NCI-H524 treated with DMSO at 0.1 percent for 48 hours (cell line): ENCODE measurements at places on chromosomes 2 and 18.

- DNase-seq = no peak
Observed at GRCh38 chr2:160491911-160492371, 1.7 kb downstream of the RBMS1 start.

DNA sequence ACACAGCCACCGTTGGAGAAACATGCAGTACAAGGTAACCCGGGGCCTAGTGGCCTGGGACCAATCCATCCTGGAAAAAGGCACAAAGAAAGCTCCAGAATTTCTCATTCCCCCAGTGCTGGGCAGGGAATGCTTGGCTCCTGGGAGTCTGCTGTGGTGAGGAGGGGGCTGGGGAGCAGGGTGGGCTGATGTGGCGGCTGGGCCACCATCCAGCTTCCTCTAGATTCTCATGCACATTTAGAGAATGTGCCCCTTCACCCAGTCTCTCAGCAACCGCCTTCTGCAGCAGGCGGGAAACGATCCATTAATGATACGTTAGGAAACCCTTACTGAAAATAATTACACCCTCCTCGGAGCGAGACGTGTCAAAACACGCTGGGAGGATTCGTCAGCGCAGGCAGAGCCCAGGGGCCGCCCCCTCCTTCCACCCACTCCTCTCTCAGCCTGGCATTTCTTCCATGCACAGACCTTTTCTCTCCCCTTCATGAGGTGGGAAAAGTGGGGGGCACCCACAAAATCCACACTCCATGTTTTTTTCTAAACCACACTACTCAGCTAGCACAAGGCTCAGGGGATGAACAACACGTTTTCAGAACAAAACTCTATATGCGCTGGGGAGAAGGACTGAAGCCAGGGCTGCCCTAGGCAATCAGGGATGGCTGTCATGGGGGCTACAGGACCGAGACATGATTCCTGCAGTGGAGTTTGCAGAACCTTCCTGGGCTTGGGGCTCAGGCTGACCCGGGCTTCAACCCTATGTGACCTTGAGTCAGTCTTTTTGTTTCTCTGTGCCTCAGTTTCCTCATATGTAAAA is 56.1 kb upstream of the SMAD7 start:
- DNase-seq = no peak

- peak; percentile 18 for DNase-seq
Observed at GRCh38 chr2:118168615-118169014, 80.3 kb downstream of the INSIG2 start.

- DNase-seq = no peak
Observed at GRCh38 chr2:149039213-149039724, 770 bp downstream of the LYPD6B start.

GRCh38 chr2:223225266-223225665 is 173.3 kb downstream of the KCNE4 start:
- no peak for DNase-seq

DNA sequence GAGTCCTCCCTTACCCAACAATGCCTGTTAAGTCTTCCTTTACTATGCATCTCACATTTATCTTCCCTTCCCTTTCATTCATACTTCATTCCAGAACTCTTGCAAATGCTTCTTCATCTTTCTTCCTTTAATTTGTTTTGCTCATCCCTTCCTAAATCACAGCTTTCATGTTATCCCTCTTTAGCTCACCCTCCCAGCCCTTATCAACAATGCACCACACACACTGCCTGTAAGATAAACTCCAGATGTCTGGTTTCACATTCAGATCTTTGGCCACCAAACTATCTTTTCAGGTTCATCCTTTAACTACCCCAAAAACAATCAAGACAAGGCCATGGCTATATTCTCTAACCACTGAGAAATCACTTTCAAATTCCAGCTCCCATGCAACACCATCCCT is 3.4 kb downstream of the CCDC93 start:
- DNase-seq = no peak
